ENCODE measurements at places on chromosomes 16 and 17.

DNA sequence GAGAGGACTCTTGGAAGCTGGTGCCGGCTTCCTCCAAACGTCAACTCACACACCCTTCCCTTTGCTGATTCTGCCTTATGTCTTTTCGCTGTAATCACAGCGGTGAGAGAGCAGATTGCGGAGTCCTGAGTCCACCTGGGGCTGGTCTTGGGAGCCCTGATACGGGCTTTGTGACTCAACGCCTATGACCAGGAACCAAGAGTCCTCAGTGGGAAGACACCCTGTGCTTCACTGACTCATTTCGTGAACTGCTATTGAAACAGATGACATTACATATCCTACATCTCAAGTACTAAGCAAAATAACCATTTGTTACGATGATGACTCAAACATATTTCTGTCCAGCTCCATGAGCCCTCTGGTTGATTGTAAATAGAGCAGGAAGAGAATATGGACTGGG is 90.7 kb upstream of the CREBBP start:
- no peak for DNase-seq

- no peak for DNase-seq
Measured at GRCh38 chr17:66255527-66255971, 26.3 kb upstream of the APOH start.

DNA sequence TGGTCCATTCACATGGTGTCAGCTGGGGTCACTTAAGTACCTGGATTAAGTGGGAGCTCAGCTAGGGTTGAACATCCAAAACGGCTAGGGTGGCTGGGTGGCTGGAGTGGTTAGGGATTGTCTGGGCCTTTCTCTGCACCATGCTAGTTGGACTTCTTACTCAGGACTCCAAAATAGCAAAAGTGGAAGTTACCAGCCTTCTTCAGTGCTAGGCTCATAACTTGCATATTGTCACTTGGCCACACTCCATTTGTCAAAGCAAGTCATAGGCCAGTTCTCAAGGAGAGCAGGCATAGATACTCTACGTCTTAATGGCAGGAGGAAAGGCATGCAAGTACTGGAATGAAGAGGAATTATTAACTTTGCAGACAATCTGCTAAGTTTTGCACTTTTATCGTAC is 69.7 kb downstream of the ESRP2 start:
- DNase-seq = no peak

DNA sequence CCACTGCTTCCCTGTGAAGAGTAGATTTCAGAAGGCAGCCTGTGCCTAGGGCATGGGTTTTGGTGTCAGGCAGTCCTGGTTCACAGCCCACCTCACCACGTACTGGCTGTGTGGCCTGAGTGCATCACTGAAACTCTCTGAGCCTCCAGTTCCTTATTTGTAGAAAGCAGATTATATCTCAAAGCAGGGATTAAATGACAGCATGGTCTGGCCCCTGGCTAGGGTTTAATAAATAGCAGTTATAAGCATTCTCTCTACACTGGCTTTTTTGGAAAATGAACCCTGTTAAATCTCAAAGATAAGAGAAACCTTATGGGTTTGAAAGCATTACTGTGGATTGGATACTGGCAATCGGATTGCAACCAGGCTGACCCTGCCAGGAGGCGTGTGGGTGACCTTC is 2.9 kb upstream of the MT1M start:
- DNase-seq = no peak

- no peak for DNase-seq
Measured at GRCh38 chr17:2157675-2158395, 102.9 kb downstream of the HIC1 start.

GRCh38 chr17:63035271-63035670 is 69.2 kb downstream of the TANC2 start:
- DNase-seq = no peak

DNA sequence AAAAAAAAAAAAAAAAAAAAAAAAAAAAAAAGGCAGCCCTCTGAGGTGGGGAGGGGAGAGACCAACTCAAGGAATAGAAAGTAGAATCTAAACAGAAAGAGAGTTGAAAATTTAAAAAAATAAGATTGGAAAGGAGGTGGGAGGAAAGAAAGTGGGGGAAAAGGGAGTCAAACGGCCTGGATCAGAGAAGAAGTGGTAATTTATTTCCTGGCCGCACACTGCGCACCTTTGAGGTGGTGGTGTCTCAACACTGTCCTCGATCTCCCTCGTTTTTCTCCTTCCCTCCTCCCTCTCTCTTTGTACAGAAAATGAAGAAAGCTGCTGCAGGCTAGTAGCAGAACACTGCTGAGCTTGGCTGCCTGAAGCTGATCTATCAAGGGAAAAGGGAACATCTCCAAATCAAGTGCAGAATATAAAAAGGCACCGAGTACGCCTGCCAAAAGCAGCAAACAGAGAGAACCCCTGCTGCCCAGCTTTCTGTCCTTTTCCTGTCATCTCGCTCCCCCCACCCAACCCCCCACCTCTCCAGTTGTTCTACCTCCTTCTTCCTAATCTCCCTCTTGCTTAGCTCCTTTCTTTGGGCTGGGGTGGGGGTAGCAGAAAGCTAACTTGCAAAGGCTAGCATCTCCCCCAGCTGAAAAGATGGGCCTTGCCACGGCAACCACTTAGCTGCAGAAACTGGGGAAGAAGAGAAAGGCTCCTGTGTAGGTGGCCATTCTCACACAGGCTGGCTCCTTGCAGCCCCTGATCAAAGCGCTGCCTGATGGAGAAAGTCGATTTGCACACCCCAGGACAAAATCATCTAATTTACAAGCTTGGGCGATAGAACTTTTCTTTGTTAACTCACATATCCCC is 22.5 kb downstream of the AXIN2 start:
- no peak for DNase-seq

DNA sequence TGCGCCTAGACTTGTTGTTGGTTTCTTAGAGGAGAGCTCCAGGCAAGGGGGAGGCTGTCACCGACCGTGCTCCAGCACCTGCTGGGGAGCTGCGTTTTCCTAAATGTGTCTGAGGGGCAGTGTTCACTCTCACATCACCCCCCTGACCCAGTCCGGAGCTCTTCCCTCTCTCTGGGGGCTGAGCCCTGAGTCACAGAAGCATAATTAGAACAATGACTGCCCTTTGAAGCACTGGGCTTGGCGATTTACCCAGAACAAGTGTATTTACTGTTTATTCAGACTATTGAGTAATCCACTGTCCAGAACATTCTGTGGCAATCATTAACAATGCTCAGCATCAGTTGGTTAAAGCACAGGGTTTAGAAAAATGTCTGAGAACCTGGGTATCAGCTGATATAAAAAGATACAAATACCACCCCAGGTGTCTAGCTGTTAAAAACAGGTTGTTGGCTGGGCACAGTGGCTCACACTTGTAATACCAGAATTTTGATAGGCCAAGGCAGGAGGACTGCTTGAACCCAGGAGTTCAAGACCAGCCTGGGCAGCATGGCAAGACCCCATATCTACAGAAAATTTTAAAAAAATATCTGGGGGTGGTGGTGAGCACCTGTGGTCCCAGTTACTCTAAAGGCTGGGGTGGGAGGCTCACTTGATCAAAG is 8.1 kb downstream of the CES4A start:
- no peak for DNase-seq

DNA sequence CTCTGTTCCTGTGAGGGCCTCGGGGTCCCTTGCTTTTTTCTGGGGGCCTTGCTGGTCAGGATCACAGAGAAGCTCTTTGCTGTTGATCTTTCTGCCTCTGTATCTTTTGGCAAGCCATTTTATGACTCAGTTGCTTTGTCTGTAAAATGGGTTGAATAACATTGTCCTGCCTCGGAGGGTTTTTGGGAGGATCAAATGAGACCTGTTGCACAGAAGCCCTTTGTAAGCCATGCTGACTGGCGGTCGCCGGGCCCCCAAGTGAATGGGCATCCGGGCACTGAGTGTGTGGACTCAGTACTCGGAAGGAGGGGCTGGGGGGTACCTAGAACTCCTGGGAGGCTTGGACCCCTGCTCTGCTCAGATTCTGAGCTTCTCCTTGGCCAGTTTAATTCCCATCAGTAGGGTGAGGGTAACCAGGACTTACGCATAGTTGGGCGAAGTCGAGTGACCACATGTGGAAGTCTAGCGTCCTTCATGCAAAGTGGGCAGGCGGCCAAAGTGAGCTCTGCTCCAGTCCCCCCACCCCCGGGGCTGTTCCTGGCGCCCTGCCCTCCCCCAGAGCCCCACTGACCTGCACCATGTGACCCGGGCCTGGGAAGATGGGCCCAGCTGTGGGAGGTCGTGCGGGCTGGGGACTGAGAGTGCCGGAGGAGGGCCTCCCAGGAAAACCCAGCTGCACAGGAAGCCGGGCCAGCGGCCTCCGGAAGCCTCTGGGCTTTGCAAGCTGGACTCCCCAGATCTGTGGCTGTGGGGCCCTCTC is 284.0 kb downstream of the SEC14L1 start:
- no peak for DNase-seq

DNA sequence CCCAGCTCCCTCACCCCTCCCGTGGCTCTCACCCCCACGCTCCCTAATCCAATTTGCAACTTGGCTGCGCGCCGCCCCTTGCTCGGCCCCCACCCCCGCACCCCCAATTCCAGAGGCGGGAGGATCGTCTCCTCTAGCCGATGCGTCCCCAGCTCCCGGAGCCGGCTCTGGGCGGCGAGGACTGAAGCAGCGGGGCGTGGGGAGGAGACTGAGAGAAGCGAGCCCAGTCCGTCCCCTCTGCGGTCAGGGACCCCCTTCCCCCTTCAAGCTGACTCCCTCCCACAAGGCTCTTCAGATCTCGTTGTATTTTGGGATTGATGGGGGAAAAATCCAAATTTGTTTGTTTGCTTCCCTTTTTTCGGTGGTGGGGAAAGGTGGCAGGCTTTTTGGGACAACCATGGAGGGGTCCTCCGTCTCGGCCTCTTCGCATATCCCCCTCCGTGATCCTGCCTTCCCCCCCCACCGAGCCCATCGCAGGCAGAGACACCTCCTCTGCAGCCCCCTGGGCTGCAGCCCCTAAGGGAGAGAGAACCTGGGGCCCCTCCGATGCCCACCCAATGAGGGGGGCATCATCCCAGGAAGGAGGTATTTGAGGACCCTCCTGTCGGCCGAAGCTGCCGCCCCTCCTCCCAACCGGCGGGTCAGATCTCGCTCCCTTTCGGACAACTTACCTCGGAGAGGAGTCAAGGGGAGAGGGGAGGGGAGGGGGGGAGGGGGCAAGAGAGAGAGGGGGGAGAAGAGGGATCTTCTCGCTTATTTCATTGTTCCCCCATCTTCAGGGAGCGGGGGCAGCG is 466 bp downstream of the NEUROD2 start:
- no peak for DNase-seq

GRCh38 chr16:29791845-29792807 is 1.6 kb downstream of the KIF22 start:
- peak; percentile 38 for DNase-seq

GRCh38 chr17:4154201-4154600 is 11.2 kb downstream of the CYB5D2 start:
- no peak for DNase-seq

DNA sequence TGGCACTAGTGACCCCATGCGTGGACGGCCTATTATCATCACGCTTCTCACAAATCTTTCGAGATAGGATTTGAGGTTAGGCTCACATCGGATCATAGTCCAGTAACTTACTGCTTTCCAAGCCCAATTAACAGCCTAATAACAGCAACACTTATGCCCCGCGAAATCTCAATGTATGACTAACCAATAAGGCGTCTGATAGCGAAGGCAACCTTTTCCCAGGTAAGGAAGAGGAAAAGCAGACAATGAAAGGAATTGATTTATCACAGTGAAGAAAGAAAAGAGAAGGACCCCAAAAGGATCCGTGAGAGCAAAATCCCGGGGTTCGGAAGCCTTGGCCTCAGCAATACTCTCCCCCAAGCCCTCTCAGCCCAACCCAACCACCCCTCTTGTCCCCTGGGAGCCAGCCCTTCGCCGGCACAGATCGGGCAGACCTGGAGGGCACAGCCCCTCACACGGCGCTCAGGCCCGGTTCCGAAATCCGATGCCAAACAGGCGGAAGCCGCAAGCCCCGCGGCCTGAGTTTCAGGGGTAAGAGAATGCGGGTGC is 534 bp downstream of the GPATCH8 start:
- peak; percentile 4 for DNase-seq

DNA sequence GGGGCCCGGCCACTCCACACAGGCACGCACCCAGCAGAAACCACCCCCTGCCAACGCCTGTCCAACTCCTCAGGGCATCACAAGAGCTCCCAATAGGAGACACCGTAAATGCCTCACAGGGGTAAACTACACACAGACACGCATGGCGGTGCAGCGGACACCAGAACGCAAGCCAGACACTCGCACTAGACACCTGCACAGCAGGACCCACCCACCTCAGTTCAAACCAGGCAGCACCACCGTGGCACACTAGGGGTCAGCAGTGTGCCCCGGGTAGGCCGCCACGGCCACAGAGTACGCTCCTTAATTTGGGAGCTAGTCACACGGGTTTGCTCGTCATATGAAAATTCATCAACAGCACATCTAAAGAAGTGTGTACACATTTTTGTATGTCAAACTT is 3.4 kb downstream of the SLC38A10 start:
- peak; percentile 76 for DNase-seq

DNA sequence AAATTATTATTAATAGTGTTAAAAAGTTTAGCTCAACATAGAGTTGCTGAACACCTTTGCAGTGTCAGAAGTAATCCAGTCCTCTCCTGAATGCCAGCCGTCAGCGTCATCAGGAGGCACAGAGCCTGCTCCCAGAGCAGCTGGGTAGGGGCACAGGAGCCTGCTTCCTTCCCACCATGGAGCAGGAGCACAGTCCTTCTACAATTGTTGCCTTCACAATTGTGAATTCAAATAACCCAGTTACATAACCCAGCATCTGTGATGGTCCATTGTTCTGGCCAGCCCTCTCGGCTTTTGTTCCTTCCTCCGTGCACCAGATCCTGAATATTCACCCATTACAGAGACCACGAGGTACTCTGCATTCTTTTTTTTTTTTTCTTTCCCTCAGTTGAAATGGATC is 393.9 kb upstream of the MAF start:
- DNase-seq = no peak

DNA sequence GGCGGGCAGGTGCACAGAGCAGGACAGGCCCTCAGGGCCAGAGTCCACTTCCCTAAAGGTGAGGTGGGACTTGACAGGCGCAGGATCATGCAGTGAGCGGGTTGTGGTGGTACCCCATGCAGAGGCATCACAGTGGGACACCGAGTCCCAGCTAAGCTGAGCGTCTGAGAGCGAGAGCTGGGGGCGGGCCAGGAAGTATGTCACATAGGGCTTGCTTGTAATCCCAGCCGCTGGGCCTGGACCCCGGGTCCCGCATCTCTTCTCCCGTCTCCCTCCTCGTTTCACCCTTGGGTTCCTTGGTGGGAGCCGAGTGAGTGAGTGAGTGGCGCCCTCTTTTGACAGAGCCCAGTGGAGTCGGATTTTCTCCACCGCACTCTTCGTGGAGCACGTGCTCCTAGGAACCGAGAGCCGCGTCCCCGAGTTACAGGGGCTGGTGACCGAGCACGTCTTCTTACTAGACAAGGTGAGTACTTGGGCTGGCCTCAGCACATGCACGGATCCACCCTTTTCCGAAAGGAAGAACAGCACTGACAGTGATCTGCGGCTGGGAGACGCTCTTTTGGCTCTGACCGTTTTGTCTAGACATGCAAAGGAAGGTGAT is 50.8 kb upstream of the ENDOV start:
- DNase-seq = no peak
